ENCODE measurements at places on chromosomes 12 and 14.

DNA sequence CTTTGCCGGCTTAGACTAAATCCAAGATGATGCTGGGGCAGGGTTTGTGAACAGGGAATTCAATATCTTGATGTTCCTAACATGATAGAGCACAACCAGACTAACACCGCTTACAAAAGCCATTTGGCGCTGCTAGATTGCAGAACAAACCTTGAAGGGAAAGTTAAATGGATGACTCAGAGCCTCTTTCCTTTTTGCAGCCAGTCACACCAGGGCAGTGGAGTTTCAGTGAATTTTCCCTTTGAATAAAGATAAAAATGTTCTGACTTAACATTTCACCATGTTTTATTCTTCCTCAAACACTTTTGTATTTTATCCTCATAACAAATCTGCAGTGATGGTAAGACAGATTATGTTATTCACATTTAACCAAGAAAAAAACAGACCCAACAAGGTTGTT, 47.3 kb downstream of the PDE6H start:
- no peak for DNase-seq

- no peak for DNase-seq
Measured at GRCh38 chr12:3105690-3106479, 28.7 kb downstream of the TSPAN9 start.

GRCh38 chr12:94244165-94245133, 96.1 kb downstream of the PLXNC1 start:
- DNase-seq, result no peak

DNA sequence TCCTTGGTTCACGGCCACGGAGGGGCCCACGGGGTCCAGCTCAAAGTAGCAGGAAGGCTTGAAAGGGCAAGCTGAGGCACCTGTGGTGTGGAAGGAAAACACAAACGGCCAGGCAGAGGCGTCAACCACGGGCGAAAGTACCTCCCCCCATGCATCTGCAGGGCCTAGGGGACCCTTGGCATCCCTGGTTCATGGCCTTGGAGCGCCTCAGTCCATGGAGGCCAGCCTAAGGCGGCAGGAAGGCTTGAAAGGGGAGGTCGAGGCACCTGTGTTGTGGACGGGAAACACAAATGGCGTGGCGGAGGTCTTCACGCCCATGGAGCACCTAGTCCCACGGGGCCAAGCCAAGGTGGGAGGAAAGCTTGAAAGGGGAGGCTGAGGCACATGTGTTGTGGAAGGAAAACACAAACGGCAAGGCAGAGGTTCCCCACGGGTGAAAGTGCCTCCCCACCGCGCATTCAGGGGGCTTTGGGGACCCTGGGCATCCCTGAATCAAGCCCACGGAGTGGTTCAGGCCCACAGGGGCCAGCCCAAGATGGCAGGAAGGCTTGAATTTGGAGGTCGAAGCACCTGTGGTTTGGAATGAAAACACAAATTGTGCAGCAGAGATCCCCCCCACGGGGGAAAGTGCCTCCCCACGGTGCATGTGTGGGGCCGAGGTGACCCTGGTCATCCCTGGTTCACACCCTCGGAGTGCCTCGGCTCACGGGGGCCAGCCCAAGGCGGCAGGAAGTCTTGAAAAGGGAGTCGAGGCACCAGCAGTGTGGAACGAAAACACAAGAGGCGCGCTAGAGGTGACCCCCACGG, 380.8 kb downstream of the ALG10 start:
- no peak for DNase-seq

GRCh38 chr12:91023326-91024004, 18.7 kb upstream of the EPYC start:
- DNase-seq, result peak; percentile 46

- peak; percentile 5 for DNase-seq
Measured at GRCh38 chr12:58148405-58148804, 207.0 kb downstream of the ATP23 start.

DNA sequence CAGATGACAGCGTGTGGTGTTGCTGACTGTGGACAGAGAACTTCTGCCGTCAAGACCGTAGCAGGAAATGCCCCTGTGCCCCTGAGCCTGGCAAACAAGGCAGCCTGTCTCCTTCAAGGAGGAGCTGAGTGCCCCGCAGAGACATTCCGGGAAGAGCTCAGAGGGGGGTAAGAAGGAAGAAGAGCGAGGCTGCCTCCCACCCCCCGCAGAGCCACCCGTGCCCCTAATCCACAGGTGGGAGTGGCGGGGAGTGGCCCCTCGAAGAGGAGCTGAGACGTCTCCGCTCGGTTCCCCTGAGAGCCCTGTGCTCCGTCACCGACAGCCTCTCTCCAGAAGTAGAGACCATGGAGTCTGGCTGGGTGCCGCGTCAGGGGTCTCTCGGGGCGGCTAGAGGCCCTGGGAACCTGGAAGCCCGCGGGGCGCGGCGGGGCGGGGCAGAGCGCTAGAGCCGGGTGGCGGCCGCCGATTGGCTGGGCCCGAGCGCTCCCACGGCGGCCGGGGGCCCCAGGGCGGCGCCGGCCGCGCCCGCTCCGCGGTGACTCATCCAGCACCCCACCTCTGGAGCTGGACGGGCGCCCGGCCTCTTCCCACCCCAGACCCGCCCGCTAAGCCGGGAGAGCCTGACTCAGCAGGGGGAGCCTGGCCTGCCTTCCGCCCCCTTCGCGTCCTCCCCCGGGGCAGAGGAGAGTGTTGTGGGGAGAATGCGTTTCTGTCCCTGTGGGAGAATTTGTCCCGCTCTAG, 25.2 kb upstream of the KRT78 start:
- DNase-seq, result peak; percentile 52

GRCh38 chr12:59570145-59570544, 25.7 kb upstream of the SLC16A7 start:
- DNase-seq, result no peak

DNA sequence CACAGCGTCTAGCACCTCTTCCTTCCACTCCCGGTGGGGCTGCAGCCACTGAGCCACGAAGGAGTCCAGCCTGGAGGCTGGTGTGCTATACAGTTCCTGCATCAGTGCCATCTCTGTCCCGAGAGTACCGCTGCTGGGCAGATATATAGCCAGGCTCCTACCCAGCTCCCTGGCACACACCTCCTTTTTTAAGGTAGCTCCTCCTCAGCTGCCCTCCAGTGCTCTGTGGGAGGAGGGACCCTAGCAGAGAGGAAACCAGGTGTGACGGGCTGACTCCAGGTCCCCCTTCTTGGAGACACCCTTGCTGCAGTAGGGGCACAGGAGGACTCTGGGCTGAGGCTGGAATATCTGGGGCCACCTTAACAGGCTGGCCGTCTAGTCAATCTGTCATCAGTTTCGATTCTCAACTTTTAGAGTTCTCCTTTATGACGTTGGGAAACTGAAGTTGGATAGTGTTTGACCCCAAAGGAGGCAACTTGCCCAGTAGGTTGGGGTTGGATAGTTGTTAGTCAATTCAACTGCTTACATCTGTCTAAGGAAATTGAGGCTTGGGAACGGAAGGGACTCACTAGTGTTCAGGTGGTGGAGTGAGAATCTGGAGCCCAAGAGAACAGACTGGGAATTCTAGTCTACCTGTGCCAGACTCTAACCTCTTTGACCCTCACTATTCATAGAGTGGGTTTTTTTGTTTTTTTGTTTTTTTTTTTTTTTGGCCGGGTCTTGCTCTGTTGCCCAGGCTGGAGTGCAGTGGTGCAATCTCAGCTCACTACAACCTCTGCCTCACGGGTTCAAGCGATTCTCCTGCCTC, at the start of gene OASL:
TSS of gene OASL (minus strand) at position 386 of the 808 bp plus-strand sequence. CDS start at position 111, 275 bp downstream.
- peak; percentile 33 for DNase-seq

- no peak for DNase-seq
Measured at GRCh38 chr12:15157269-15157671, 63.9 kb downstream of the RERG start.

DNA sequence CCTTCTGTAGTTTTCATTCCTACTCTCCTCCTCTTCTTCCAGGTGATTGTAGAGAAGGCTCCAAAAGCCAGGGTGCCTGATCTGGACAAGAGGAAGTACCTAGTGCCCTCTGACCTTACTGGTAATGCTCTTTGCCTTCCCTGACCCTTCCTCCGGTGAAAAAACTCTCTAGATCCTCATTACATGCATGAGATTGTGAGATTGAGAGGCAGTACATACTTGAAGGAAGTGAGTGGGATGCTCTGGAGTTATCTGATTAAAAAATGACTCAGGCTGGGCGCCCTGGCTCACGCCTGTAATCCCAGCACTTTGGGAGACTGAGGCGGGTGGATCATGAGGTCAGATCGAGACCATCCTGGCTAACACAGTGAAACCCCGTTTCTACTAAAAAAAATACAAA, 5.3 kb downstream of the GABARAPL1 start:
- DNase-seq, result no peak

DNA sequence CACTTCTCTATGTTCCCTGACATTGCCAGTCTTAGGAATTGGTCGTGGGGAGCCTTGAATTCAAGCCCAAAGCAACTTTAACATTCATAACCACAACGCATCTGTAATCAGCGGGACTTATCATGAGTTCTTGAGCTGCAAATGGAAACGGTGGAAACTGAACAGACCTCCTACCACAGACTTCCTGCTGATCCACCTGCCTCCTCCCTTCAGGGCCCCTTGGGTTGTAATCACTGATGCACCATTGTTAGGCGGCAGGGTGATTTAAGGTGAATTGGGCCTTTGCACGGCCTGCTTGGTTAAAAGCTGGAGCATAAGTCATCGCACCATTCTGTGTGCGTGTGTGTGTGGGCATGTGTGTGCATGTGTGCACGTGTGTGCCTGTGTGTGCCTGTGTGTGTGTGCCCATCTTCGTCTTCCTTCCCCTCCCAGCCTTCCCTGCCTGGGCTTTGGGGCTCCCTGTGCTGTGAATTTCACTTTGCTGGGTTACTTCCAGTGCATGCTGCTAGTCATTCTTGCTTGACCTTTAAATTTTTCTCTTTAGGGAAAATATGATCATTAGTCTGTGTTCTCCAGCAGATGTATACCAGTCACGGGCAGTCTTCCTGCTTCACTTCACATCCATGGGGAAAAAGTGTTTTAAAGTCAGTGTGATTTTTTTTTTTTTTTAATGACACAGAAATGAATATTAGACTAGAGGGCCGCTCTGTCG, 29.1 kb downstream of the CHST11 start:
- no peak for DNase-seq

DNA sequence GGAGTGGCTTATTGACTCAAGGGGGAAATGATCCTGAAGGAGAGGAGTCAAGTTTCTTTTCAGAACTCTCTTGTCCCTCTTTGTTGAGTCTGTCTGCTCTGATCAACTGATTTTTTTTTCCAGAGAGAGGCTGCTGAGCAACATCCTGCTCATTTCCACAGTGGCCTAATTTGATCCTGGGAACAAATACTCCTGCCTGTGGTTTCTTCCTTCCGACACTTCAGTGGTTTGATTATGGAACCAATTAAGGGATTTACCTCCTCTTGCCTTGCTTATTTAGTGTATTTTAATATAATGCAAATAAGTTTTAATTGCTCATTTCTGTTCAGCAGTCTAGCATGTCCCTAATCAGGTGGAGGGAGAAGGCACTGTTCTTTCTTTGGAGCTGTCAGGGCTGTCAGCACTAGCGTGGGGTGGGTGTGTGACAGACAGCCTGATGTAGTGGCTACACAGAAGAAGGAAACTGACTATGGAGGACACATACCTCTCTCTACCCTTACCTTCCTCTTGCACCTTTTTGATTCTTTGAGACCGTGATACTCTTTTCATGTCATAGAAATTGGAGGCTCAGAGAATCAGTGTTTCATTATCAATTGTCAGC, 344.9 kb upstream of the STXBP6 start:
- no peak for DNase-seq

DNA sequence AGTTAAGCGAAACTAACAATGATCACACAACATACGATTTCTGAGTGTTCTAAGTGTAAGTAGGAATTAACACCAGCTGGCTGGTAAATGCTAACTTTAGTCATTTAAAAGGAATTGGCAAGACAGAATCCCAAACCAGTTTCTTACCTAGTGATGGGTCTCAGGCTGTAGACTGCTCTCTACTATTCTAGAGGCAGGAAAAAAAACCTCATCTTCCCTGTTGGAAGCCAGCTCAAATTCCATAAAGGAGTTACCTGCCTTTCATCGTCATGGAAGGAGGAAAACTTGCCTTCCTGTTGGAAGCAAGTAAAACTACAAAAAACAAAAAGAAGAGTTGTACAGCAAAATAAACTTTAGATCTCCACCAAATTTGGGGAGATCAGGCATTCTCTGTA, 23.7 kb upstream of the SLC7A8 start:
- DNase-seq, result no peak

DNA sequence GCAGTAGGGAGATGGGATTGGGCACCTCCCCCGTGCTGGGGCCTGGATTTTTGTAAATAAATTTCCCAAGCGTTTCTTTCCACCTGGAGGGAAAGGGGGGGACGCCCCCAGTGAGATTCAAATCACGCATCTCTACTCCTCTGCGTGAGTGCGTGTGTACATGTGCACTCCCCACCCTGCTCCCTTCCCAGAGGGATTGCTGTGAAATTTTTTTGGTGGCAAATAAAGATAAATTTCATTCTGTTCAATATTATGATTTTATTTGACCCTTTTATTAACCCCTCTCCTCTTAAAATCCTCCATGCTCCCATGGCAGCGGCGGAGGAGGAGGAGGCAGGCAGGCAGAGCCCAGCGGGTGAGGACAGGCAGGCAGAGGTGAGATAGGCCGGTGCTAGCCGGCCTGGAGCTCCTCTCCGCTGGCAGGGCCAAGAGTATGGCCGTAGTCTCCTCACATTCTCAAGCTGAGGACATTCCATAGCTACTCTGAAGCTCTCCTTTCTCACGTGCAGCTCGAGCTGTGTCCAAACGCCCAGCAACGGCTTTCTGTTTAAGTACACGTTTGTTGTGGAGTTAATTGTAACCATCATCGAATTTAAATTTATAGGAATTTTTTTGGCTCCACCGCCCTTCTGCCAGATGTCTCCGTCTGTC, 1.5 kb upstream of the HOTAIR start:
- DNase-seq, result no peak

- no peak for DNase-seq
Measured at GRCh38 chr12:30973830-30974229, 47.3 kb downstream of the TSPAN11 start.

GRCh38 chr14:65879248-65880009, 466.9 kb downstream of the FUT8 start:
- peak; percentile 49 for DNase-seq

- DNase-seq, result no peak
Measured at GRCh38 chr12:132582058-132582420, 28.3 kb downstream of the LRCOL1 start.

- no peak for DNase-seq
Measured at GRCh38 chr12:90305379-90305778, 596.7 kb upstream of the ATP2B1 start.

DNA sequence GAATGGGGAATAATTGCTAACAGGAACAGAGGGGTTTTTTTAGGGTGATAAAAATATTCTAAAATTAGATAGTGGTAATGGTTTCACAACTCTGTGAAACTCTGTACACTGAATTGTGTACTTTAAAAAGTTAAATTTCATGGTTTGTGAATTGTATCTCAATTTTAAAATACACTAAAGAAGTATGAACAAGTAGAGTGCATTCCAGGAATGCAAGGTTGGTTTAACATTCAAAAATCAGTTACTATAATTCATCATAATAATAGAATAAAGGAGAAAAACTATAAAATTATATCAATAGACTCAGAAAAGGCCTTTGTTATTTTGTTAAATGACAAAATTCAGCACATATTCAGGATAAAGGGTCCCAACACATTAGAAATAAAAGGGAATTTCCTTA, 11.1 kb upstream of the BATF start:
- DNase-seq, result no peak

DNA sequence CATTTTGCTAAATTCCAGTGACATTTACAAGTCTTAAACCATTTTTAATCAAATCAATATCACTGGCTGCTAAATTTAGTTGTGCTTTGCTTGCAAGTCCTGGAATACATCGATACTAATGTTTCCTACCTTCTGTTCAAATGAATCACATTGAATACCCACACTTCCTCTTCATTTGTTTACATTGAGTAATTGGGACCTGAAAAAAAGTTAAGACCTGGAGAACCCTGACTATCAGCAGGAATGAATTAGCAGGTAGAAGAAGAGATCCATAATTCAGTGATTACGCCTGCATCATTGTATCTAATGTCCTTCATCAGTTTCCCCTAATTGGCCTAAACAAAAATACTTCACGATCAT, 369.3 kb downstream of the ETNK1 start:
- no peak for DNase-seq
